GM12865 (cell line): ENCODE measurements at places on chromosomes 1 and 21.

DNA sequence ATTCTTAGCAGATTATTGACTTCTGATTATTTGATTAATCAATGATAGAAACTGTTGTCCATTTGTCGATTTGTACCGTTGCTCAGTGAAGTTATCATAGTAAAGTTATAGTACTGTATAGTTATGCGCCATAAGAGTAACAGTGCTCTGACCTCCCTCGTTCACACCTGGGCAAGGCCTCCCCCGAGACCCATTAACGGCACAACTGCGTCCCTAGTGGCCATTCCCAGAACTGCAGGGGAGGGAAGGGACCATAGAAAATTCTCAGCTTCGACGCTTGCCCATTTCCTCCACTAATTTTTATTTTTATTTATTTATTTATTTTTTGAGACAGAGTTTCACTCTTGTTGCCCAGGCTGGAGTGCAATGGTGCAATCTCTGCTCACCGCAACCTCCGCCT lies 334.4 kb downstream of the DSCAM start:
- DNase-seq, result no peak

GRCh38 chr1:15952317-15953258 lies 23.3 kb downstream of the ZBTB17 start:
- DNase-seq, result no peak

GRCh38 chr1:157700732-157701131 lies at the start of gene FCRL3:
Gene FCRL3, minus strand, starts transcription at chr1:157700769. Its CDS starts 280 bp downstream, at chr1:157700489.
- no peak for DNase-seq

DNA sequence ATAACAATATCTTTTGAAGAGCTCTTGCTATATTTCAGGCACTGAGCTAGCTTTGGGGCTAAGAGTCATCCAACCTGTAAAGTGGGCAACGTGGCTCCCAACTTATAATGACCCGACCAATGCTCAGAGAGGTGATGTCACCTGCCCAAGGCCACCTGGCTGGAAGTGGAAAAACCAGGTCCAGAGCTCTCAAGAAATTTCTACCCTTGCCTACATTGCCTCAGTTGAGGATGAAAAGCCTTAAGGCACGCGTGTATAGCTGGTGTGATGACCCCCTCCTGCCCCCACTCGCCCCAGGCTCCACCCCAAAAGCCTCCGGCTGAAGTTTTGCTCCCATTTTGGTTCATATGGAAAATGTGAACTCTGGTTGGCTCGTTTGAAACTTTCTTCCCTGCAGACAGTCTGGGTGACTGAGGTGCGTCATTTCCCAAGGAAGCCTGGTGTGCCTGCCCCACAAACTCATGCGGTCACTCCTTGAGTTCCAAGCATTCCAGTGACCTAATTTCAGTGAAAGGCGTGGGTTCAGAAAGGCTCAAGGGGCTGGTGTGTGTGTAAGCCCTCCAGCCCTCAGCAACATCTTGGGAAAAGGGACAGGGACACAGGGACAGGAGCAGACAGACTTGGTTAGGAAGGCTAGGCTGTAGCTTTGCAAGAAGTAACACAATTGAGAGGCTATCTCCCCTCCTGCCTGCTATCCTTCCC lies 20.5 kb downstream of the HTR1D start:
- DNase-seq, result no peak

DNA sequence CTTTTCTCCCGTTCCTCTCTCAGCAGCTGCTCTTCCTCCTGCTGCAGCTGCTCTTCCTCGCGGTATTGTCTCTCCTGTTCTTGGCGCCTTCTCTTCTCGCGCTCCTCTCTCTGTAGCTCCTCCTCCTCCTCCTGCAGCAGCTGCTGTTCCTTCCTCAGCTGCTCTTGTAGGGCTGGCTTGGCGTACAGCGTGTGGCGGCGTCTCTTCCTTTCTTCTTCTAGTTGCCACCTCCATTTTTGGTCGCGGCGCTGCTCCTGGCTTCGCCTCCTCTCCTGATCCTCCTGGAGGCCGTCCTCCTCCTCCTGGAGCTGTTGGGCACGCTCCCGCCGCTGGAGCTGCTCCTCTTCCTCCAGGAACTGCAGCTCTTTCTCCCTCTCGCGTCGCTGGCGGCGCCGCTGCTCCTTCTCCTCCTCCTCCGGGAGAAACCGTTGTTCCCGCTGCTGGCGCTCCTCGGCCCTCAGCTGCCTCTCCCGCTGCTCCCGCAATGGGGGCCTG lies 4.8 kb downstream of the TCHH start:
- peak; percentile 50 for DNase-seq

- no peak for DNase-seq
Measured at GRCh38 chr1:235049217-235049616, 79.4 kb downstream of the TOMM20 start.
